Stimulated activated CD4-positive, alpha-beta T cell treated with anti-CD3 and anti-CD28 coated beads, Interleukin-1b, Interleukin-23, amount 100 ng/mL, for 24 hours (primary cell): ENCODE measurements at places on chromosomes 2 and 18.

DNA sequence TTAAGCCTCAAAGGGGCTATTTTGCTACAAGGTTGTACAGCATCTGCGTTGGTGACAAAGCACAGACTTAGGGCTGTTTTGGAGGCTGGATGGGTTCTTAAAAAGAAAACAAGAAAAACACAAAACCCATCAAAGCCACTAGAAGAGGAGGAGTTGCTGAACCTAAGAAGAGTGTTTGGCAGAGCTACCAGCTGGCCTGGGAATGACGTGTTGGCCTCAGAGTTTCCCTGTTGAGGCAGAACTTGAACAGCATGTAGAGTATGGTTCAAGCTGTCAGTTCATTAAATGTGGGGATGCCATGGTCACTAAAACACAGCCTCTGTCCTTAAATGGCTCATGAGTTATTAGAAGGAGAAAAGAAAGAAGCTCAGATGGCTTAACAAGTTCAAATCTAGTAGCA lies 162.5 kb downstream of the TTC32 start:
- DNase-seq = no peak

- no peak for DNase-seq
Observed at GRCh38 chr2:170073288-170073687, 104.7 kb upstream of the MYO3B start.

DNA sequence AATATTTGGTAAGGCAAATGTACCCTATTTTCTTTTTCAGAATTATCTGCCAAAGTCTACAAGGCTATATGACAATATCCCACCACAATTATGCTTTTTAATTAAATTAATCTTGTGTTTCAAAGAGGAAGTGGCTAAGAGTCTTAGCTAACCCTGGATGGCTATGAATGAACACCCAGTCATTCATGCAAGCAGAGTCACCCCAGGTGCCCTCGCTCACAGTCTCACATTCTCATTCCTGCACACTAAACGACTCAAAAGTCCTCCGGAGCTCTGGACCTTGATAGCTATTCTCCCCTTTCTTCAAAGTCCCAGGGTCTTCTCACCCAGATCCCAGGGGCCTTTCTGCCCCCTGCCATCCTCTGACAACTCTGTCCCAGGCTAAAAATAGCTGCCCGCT lies 42.1 kb upstream of the MRPL19 start:
- no peak for DNase-seq

DNA sequence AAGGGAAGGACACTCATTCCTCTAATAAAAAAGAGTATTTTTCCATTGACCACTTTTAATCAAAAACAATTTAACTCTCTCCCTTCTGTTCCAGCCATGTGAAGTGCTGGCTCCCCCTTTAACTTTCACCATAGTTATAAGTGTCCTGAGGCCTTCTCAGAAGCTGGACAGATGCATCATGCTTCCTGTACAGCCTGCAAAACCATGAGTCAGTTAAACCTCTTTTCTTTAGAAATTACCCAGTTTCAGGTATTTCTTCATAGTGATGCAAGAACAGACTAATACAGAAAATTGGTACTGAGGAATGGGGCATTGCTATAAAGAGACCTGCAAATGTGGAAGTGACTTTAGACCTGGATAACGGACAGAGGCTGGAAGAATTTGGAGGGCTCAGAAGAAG lies 643.6 kb upstream of the DDX18 start:
- no peak for DNase-seq

- no peak for DNase-seq
Observed at GRCh38 chr2:100887713-100888495, 68.0 kb downstream of the NPAS2 start.

- no peak for DNase-seq
Observed at GRCh38 chr2:10045561-10046355, 2.4 kb downstream of the KLF11 start.

GRCh38 chr2:206031162-206031784 lies 54.7 kb downstream of the INO80D start:
- no peak for DNase-seq

- DNase-seq = no peak
Observed at GRCh38 chr2:62307469-62308389, 111.8 kb downstream of the B3GNT2 start.

- no peak for DNase-seq
Observed at GRCh38 chr2:219131327-219131726, 29.3 kb downstream of the NHEJ1 start.

GRCh38 chr2:180056367-180057118 lies 49.4 kb upstream of the CWC22 start:
- DNase-seq = no peak

GRCh38 chr18:63207143-63207790 lies 112.3 kb downstream of the BCL2 start:
- no peak for DNase-seq

GRCh38 chr18:8516371-8517250 lies 92.6 kb upstream of the RAB12 start:
- no peak for DNase-seq

GRCh38 chr18:78092901-78093300 lies 843.3 kb downstream of the GALR1 start:
- no peak for DNase-seq

DNA sequence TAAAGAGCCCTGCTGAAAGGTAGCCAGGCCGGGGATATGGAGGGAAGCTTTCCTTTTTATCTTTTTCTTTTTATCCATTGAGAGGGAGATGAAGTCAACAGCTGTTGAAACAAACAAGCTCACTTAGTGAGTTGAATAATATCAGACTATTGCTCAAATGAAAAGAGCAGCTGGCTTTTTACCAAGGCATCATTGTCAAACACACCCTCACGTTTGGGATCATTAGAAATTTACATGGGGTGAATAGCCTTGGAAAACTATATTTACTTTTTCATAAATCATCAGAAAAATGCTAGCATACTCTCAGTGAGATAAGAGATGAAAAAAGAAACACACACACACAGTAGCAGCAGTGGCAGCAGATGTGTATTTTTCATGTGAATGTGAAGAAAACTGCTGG lies 71.5 kb upstream of the HNMT start:
- no peak for DNase-seq

GRCh38 chr2:186031229-186031628 lies 292.6 kb downstream of the FSIP2 start:
- DNase-seq = no peak

- DNase-seq = no peak
Observed at GRCh38 chr2:238420878-238421694, 5.6 kb upstream of the ASB1 start.

DNA sequence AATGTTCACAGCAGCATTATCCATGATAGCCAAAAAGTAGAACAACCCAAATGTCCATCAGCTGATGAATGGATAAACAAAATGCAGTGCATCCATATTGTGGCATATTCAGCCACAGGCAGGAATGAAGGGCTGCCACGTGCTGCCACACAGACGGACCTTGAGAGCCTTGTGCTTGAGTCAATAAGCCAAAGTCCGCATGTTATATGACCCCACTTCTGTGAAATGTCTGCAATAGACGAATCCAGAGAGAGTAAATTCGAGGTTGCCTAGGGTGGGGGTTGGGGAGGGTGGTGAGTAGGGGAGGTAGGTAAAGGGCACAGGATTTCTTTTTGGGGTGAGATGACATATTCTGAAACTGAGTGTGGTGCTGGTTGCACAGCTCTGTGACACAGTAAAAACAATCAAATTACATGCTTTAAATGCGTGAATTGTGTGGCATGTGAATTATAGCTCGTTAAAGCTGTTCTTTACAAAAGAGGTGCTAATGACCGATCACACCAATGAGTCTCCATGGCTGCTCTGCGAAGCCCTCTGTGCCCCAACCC lies 38.9 kb upstream of the LDLRAD4 start:
- DNase-seq = no peak

DNA sequence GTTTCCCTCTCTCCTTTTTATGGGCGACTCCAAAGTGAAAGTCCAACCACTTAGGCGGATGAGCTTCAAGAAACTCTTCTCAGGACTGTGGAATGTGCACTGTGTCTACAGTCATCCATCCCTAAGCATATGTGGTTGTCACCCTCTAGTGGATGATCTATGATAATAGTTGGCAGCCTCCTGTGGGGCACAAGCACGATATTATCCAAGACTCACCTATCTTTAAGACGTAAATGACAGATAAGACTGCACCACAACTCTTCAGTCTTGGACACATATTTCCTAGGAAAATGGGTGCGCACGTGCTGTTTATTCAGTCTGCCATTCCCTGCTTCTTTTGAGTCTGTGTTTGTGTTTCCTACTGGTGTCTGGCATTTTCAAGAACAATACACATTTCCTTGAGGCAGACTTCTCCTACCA lies 145.5 kb upstream of the CTAGE1 start:
- DNase-seq = no peak

DNA sequence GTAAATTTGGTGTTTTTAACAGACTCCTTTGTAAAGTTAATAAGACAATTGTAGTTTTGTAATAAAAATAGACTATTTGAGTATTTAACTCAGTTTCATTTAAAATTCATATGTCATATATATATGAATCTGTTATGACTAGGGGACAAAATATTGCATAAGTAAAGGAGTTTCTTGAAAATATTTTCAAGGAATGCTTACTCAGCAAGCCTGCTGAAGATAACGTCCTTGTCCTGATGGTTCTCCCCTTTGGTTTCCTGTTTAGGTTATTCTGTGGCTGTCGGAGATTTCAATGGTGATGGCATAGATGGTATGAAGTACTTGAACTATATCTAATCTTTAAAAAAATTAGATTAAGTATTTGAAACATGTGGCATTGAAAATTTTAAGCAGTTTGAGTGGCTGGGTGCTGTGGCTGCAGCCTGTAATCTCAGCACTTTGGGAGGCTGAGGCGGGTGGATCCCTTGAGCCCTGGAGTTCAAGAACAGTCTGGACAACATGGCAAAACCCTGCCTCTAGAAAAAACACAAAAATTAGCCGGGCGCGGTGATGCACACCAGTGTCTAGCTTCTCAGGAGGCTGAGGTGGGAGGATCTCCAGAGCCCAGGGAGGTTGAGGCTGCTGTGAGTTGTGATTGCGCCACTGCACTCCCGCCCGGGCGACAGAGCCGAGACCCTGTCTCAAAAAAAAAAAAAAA lies 47.1 kb downstream of the ITGAV start:
- no peak for DNase-seq

GRCh38 chr2:178142274-178143065 lies 30.2 kb downstream of the RBM45 start:
- DNase-seq = no peak

DNA sequence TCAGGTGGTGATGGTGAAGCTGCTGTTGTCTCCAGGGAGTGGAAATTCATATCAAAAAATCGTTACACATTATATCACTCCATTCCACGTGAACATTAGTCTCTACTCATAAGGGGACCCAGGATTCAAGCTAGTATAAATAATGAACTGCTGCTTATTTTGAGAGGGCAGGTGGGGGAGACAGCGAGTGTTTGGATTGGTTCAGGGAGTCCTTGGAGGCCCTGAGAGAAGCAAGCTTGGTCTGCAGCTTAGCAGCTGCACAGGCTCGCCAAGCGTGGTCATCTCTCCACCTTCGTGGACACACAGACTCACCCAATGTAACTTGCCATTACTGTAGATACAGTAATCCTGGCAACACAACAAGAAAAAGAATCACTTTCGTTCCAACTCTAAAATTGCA lies 177.6 kb downstream of the ZNF521 start:
- no peak for DNase-seq

- no peak for DNase-seq
Observed at GRCh38 chr18:12394428-12394827, 13.3 kb upstream of the PRELID3A start.

- DNase-seq = no peak
Observed at GRCh38 chr2:166653185-166653813, 159.2 kb upstream of the SCN7A start.

GRCh38 chr2:200128296-200128695 lies 172.9 kb downstream of the MAIP1 start:
- no peak for DNase-seq

- no peak for DNase-seq
Observed at GRCh38 chr2:106961328-106961727, 75.4 kb upstream of the ST6GAL2 start.

DNA sequence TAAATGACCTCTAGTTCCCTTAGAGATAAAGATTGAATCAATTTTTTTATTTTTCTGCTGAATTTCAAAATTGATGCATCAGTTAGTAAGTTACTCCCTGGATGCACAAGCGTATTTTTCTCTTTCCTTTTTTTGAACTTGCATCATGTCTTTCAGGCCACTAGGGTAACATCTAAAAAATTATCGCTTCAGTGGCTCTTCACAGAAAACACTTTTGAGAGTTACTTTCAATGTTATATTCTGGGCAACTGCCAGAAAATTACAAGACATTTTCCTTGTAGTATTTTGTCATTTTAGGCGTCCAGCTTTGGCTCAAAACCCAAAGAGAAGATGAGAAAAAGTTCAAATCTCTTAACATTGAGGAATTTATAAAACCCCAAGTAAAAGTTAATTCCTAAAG lies 59.8 kb downstream of the DSEL start:
- no peak for DNase-seq

GRCh38 chr2:142878031-142878678 lies 691 bp downstream of the KYNU start:
- no peak for DNase-seq

DNA sequence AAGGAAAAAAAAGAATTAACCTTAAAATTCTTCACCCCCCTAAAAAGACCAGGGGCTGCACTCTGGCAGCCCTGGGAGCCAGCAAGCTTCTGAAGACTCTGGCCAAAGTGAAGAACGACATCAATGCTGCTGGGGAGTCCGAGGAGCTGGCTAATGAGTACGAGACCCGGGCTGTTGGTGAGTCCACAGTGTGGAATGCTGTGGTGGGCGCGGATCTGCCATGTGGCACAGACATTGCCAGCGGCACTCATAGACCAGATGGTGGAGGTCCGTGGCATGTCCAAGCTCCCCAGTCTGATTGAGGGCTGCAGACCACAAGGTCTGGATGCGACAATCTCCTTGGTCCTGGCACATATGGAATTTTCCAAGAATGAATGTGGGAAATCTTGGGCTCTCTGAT lies 47.4 kb downstream of the TRPM8 start:
- DNase-seq = no peak

DNA sequence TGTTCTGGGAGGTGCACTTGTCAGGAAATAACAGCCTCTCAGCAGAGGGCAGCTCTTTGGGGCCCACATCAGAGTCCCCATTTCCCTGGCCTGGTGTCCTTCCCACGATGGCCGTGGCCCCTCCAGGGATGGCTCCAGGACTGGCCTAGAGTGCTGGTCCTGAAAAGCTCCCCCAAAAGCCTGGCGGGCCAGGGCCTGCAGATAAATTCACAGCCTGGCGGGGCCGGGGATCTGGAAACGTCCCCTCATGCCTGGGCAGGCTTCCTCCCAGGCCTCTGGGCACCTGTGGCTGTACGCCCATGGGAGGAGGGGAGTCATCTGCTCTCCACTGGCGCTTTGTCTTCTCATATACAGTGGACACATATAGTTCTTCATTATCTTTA lies 52.6 kb upstream of the HS6ST1 start:
- no peak for DNase-seq

GRCh38 chr2:128404709-128405466 lies 86.2 kb upstream of the HS6ST1 start:
- DNase-seq = no peak

GRCh38 chr2:32937602-32938448 lies 8.9 kb upstream of the LTBP1 start:
- no peak for DNase-seq

GRCh38 chr18:54129448-54130067 lies 94.9 kb downstream of the MBD2 start:
- DNase-seq = no peak

GRCh38 chr2:128727404-128727803 lies 408.7 kb upstream of the HS6ST1 start:
- DNase-seq = no peak
